NCI-H2227 treated with DMSO at 0.1 percent for 48 hours (cell line): ENCODE measurements at places on chromosomes 12 and 14.

- DNase-seq: no peak
Observed at GRCh38 chr12:102043928-102044327, 17.9 kb downstream of the WASHC3 start.

DNA sequence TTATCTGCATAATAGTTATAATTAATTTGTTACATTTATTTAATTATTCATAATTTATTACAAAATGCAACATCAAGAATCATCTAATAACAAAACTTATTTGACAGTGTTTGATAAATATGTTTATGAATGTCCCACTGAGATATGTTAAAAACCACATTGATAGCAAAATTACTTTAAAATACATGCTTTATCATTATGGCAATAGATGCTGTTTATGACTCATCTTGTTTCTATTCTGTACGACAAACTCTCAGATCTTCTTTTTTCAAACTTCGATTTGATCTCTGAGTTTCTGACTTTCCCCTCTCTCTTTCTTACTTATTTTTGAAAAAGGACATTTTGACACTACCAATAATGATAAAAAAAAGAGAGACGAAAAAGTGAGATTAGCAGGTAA, 56.8 kb upstream of the LRRK2 start:
- no peak for DNase-seq

DNA sequence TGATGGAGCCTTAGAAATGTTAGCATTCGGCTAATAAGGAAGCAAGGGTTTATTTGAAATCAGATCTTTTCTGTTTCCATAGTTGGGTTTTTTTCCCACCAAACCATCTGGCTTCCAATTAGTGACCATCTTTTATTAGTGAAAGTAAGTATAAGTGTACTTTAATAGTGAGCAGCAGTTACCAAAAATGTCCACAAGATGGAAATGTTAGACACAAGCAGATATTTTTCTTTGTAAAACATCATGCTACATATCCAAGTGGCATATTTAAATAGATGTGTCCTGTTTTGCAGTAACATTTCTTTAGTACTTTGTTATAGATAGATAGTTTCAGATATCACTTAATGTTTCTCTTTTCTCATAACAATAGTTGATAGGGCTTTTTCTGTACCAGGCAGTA, 28.8 kb downstream of the YEATS4 start:
- DNase-seq: peak; percentile 9

DNA sequence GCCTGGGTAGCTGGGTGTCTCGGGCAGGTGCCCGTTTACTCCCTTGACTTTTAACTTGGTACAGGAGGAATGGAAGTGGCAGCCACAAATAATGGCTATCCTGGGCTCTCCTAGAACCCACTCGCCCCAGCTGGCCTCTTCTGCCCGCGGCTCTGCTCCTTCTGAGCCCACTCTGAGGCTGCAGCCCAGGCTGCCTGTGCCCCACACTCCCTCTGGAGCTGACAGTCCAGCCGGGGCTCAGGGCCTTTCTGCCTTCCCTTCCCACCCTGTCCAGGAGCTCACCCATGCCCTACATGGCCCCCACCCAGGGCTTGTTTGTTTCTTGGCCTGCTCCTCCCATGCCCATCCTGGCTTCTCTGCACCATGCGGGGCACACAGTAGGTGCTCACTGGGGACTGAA, 15.6 kb downstream of the ZNF839 start:
- no peak for DNase-seq

- DNase-seq: no peak
Observed at GRCh38 chr12:15052691-15053090, 79.8 kb downstream of the PDE6H start.

- DNase-seq: no peak
Observed at GRCh38 chr14:54713379-54713778, 146.5 kb downstream of the SAMD4A start.

DNA sequence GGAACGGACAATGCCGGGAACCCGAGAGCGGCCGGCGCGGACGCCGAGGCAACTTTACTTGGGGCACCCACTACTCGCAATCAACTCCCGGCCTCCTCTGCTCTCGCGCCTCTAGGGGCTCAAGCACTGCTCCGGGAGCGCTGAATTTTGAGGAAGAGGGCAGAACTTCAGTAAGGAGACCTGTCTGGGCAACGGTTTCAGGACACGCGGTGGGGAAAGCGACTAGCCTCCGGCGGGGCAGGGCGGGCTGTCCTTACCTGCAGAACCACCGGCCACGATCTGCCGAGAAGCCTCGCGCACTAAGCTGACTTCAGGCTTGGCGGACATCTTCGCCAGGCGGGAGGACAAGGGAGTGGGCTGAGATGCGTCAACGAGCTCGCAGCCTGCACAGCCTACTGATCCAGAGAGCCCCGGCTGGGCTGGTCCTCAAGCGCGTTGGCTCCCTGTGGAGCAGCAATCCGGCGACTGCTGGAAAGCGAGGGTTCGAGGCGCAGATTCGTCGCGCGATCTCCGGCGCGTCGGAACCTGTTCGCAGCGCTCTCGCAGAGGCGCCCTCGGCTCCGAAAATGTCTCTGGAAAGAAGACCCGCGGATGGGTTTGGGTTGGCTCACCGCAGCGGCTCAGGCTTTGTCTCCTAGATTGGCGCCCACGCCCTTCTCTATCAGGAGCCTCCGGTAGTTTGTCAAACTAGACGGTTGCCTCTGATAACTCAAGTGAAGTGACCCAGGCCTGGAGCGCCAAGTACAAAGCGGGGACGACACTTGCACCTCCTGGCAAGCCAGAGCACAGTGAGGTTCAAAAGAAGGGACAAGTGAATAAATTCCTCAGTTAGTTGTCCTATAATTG, at the start of gene SLC25A21:
Gene SLC25A21, minus strand, starts transcription at position 583 of the 846 bp plus-strand sequence.
- DNase-seq: peak; percentile 91
